A673 (cell line): ENCODE measurements at places on chromosomes 11 and 22. TPM values are rescaled to one million over a fixed set of nuclear protein-coding genes. Genes with fewer than 3 reads are reported as not detected.

DNA sequence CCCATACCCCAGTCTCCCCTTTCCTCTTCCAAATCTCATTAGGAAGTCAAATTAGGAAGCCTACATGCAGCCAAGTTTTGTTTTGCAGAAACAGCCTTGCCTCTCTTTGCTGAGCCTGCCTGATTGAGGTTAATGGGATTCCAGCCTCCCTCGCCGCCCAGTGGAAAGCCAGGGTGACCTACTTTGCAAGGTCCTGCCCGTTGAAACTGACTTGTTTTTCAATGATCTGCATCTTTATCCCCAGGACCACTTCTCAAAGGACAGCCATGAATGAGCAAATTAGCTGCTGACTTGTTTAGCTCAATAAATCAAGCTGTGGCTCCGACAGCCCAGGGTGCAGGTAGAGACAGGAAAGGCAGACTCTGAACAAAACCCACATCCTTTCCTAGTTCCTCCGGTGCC is 110.4 kb downstream of the RRAS2 start:
- peaks cover 7% of the 10 kb centered on the region for H3K27me3 ChIP-seq
- DNase-seq = no peak
- no peaks in the 10 kb centered on the region for H3K36me3 ChIP-seq
- H3K27ac ChIP-seq = no peak overlapping the region

GRCh38 chr11:32982626-32983025 is 33.1 kb upstream of the DEPDC7 start:
- no peaks in the 10 kb centered on the region for H3K27me3 ChIP-seq
- DNase-seq = no peak
- no peaks in the 10 kb centered on the region for H3K4me1 ChIP-seq
- H3K27ac ChIP-seq = no peak overlapping the region

DNA sequence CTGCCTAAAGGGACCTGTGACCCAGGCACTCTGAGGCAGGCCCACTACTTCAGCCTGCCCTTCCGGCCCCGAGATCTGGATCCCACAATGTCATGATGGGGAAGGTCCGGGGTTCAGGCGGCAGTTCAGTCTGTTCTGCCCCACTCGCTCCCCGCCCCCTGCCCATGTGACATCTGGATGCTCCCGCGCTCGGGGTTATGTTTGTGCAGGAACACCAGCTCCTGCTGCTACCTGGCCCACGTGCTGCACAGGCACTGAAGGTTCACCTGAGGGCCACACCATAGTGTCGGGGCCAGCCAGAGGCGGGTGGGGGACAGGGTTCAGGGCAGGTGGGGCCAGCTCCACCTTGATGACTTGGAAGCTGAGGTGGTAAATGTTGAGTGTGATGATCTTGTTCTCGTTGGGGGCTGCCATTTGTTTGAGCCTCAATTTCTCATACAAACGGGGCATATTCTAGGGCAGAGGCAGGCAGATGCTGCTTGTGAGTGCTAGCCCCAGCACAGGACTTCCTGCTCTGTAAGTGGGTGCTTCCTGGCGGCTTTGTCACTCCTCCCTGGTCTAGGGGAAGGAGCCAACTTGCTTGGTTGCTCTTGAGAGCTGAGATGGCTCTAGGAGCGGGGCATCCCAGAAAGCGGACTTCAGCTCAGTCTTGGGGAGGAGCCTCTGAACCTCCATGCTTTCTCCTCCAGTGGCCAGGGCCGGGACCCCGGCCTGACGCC is 4.4 kb upstream of the SIPA1 start:
- peaks cover 8% of the 10 kb centered on the region for H3K4me1 ChIP-seq
- H3K27me3 ChIP-seq = no peaks in the 10 kb centered on the region
- no peak overlapping the region for H3K4me3 ChIP-seq
- H3K27ac ChIP-seq = no peak overlapping the region
- no peak for DNase-seq

Gene HARBI1
- total RNA-seq = 10.1 and 11.6 TPM in 2 replicates

Gene CCDC87
- total RNA-seq = 0.90 and 1.1 TPM in 2 replicates

- H3K36me3 ChIP-seq = no peaks in the 10 kb centered on the region
- no peaks in the 10 kb centered on the region for H3K27me3 ChIP-seq
- DNase-seq = no peak
- no peak overlapping the region for H3K4me3 ChIP-seq
- no peaks in the 10 kb centered on the region for H3K4me1 ChIP-seq
- no peak overlapping the region for H3K27ac ChIP-seq
Observed at GRCh38 chr22:39109361-39109760, 12.3 kb downstream of the APOBEC3H start.

DNA sequence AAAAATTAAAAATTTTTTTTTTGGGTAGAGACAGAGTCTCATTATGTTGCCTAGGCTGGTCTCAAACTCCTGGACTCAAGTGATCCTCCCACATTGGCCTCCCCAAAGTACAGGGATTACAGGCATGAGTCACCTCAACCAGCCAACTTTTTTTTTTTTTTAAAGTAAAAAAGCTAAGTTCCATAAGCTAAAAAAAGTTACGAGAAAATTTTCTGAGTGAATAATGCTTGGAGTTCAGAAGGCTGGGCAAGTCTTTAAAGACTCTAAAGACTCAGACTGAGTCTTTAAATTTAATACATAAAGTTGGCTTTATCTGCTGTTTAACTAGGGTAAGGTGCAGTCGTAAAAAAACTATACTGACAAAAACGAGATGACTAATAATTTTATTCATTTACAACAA is 5.6 kb downstream of the DDX6 start:
- peak; percentile 46 for DNase-seq
- no peaks in the 10 kb centered on the region for H3K27me3 ChIP-seq
- peaks cover 36% of the 10 kb centered on the region for H3K4me1 ChIP-seq
- H3K36me3 ChIP-seq = peaks cover 55% of the 10 kb centered on the region
- no peak overlapping the region for H3K4me3 ChIP-seq

Gene TYR
- total RNA-seq = not detected in 2 replicates

- H3K4me1 ChIP-seq = peaks cover 7% of the 10 kb centered on the region
- DNase-seq = no peak
- no peaks in the 10 kb centered on the region for H3K36me3 ChIP-seq
- H3K4me3 ChIP-seq = no peak overlapping the region
- no peaks in the 10 kb centered on the region for H3K27me3 ChIP-seq
Observed at GRCh38 chr11:75823946-75824345, 8.9 kb downstream of the UVRAG start.

DNA sequence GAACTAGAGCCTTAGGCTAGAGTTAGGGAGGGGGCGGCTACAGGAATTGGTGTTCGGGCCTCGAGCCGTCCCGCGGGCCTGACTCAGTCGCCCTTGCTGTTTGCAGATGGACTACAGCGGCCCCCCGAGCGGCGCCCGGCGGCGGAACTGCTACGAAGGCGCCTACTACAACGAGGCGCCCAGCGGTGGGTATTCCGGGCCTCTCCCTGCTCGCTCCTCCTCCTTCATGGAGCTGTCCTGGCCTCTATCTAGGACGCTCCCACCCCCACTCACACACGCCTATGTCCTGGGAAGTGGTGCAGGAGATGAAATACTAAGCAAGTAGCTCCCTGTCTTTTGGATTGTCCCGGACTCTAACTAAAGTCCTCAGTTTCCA is 1.4 kb downstream of the MYOD1 start:
- no peaks in the 10 kb centered on the region for H3K36me3 ChIP-seq
- no peak overlapping the region for H3K27ac ChIP-seq
- H3K4me3 ChIP-seq = peak overlapping the region; percentile 10
- peak; percentile 35 for DNase-seq
- no peaks in the 10 kb centered on the region for H3K4me1 ChIP-seq

- H3K27me3 ChIP-seq = no peaks in the 10 kb centered on the region
- H3K36me3 ChIP-seq = no peaks in the 10 kb centered on the region
- no peak overlapping the region for H3K4me3 ChIP-seq
- H3K4me1 ChIP-seq = no peaks in the 10 kb centered on the region
- DNase-seq = no peak
Observed at GRCh38 chr22:37400719-37401118, 26.6 kb downstream of the ELFN2 start.

DNA sequence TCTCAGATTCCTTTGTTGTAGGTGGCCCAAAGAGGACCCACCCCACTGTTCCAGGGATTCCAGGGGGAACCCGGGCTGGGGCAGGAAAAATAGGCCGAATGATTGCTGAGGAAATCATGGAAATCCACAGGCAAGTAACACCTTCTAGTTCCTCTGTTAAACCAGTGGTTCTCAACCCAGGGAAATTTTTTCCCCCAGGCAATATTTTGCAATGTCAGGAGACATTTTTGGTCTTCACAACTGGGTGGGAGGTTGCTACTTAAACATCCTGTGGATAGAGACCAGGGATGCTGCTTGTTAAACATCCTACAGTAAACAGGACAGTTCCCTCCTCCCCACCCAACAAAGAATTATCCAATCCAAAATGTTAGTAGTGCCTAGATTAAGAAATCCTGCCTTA is 84.7 kb downstream of the BTBD10 start:
- no peak overlapping the region for H3K4me3 ChIP-seq
- H3K27ac ChIP-seq = no peak overlapping the region
- H3K4me1 ChIP-seq = no peaks in the 10 kb centered on the region

Gene CARD10
- 0.26 and 1.0 TPM in 2 replicates for total RNA-seq

Gene PAAF1
- 20.3 and 25.0 TPM in 2 replicates for total RNA-seq

GRCh38 chr22:21698430-21699329 is 32.9 kb downstream of the PPIL2 start:
- no peak overlapping the region for H3K27ac ChIP-seq
- no peaks in the 10 kb centered on the region for H3K4me1 ChIP-seq
- peaks cover 14% of the 10 kb centered on the region for H3K36me3 ChIP-seq
- H3K27me3 ChIP-seq = no peaks in the 10 kb centered on the region
- DNase-seq = no peak
- H3K4me3 ChIP-seq = no peak overlapping the region

Gene TMEM126A
- 53.8 and 66.0 TPM in 2 replicates for total RNA-seq

Gene IGLL1
- total RNA-seq = not detected in 2 replicates

- H3K4me1 ChIP-seq = peaks cover 25% of the 10 kb centered on the region
- peak; percentile 86 for DNase-seq
- H3K27me3 ChIP-seq = no peaks in the 10 kb centered on the region
- H3K4me3 ChIP-seq = no peak overlapping the region
- H3K27ac ChIP-seq = no peak overlapping the region
Observed at GRCh38 chr11:111427471-111427912, 48.4 kb upstream of the POU2AF1 start.

DNA sequence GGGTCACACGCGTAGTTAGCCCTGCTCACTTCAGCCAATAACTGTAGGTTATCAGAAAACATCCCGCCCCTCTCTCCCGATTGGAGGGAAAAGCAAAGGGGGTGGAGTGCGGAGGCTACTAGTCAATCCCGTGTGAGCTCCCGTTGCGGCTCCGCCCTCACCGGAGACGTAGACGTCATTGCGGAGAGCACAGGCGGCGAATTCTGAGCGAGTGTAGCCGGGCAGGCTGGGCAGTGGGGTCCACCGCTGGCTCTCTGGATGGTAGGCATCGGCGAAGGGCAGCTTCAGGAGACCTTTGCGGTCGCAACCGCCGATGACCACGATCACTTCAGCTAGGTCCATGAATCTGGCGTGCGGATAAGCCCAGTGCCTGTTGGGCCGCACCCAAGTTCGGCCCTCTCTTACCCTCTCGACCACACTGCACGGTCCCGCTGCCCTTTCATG is 4.7 kb downstream of the KLHL35 start:
- peaks cover 44% of the 10 kb centered on the region for H3K27me3 ChIP-seq
- peaks cover 15% of the 10 kb centered on the region for H3K4me1 ChIP-seq
- DNase-seq = peak; percentile 99
- H3K36me3 ChIP-seq = no peaks in the 10 kb centered on the region
- no peak overlapping the region for H3K27ac ChIP-seq

GRCh38 chr11:112455791-112456190 is 195.1 kb upstream of the PLET1 start:
- no peaks in the 10 kb centered on the region for H3K27me3 ChIP-seq
- no peaks in the 10 kb centered on the region for H3K36me3 ChIP-seq
- no peak overlapping the region for H3K4me3 ChIP-seq
- peak overlapping the region; percentile 48 for H3K27ac ChIP-seq

DNA sequence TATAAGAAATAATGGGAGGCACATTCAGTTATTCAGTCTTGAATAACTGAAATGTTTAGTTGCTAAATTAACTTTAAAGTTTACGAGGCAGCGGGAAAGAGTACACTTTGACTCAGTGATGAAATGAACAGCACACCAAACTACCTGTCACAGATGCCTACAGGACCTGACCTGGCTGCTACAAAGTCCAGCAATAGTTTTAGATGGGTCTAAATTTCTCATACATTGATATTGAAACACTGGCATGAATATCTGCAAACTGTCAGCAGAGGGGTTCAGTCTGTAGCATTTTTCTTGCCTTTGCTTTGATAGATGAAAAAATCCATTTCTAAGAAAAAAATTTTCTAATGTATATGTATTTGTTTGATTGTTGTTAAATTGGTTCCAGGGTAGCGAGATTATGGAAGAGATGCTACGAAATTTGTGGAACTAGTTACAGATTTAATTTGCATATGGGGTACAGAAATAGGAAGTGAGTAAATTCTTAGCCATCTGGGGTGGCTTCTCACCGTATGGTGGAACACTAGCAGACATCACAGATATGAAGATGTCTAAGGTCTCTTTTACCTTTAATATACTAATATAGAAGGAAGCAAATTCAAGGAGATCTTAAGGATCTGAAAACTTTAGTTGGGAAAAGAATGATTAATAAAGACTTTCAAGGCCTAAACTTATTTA is 20.8 kb upstream of the GAB2 start:
- DNase-seq = no peak
- no peaks in the 10 kb centered on the region for H3K4me1 ChIP-seq
- no peaks in the 10 kb centered on the region for H3K27me3 ChIP-seq

DNA sequence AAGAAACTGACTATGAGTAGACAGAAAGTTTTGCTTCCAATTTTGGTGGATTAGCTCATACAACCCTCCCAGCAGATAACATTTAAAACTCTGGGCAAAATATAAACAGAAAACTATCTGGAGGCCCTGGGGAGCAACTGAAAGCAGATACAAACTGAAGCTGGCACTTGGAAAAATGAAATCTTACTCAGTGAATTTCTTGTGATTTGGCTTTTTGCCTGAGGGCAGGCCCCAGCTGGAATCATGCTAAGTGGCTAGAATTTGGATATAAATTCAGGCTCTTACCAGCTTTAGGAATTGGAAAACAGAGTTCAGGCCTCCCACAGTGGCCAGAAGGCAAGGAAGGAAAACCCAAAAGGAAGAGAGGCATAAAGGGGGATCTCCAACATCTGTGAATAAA is 85.8 kb downstream of the EFCAB6 start:
- no peaks in the 10 kb centered on the region for H3K4me1 ChIP-seq
- H3K36me3 ChIP-seq = no peaks in the 10 kb centered on the region
- H3K27me3 ChIP-seq = peaks cover 12% of the 10 kb centered on the region
- no peak for DNase-seq
- no peak overlapping the region for H3K4me3 ChIP-seq
